Umbilical cord (tissue), 2 donors: ENCODE measurements at places on chromosomes 3 and 15. TPM values are rescaled to one million over a fixed set of nuclear protein-coding genes. Genes with fewer than 3 reads are reported as not detected.

The IL17RE gene
- 0.72 TPM for total RNA-seq

The HIGD1A gene
- 125 TPM for total RNA-seq

DNA sequence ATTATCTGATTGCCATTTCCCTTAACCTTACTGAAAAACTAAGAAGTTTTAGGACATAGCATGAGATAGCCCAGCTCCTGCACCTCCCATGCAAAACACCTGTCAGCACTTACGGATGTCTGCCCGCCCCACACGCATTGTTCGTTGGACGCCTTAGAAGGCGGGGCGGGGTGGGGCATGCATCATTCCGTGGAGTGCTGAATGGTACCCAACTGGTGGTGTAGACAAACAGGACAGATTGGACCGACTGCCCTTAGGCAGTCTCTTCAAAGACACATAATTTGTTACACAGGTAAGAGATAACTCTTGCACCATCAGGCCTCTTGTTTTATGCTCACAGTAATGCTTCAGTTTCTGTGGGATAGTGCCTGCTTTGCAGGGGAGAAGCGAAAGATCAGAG, 93.8 kb downstream of the SMAD6 start:
- no peak for DNase-seq

GRCh38 chr3:197028728-197029510, 698 bp downstream of the MELTF start:
- peak; percentile 52 for DNase-seq

- peak; percentile 17 for DNase-seq
Measured at GRCh38 chr3:125194849-125195601, 17.5 kb downstream of the SLC12A8 start.
